ENCODE measurements at places on chromosomes 1 and 21. TPM values are rescaled to one million over a fixed set of nuclear protein-coding genes. Genes with fewer than 3 reads are reported as not detected.

DNA sequence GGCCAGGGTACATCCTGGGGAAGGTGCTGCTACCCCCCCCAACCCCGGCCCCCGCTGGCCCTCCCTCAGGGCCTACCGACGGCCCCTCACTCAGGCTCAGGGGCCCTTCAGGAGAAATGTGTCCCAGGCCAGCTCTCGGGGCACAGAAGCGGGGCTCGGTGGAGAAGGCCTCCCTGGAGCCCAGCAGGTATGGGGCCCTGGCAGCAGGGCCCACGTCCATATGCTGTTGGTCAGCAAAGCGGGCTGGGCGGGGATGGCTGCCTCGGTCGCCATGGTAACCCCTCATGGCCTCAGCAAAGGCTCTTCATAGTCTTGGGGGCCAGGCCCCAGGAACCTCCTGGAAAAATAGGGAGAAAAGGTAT is 24.4 kb downstream of the DLGAP3 start:
- no peaks in the 10 kb centered on the region for H3K36me3 ChIP-seq
- H3K27ac ChIP-seq = no peak overlapping the region
- no peaks in the 10 kb centered on the region for H3K4me1 ChIP-seq
- no peak for DNase-seq
- H3K27me3 ChIP-seq = peaks cover 38% of the 10 kb centered on the region

DNA sequence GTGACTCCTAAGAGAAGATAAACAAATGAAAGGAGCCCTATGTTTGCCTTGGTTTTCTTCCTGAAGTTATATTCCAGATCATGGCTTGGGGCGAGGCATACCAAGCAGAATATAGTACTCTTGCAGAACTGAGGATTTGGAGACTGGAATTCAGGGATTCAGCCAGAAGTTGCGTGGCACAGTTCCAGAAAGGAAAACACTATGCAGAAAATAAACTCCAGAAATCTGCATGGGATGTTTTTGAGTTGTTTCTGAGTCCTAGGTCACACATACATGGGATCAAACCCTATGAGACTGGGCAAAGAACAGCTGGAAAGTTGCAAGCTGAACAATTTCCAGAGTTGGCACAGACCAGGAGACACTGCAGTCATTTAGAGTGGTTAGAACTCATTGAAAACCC is 42.9 kb upstream of the IFFO2 start:
- H3K27me3 ChIP-seq = peaks cover 22% of the 10 kb centered on the region
- no peaks in the 10 kb centered on the region for H3K36me3 ChIP-seq
- H3K4me1 ChIP-seq = no peaks in the 10 kb centered on the region
- no peak overlapping the region for H3K4me3 ChIP-seq

GRCh38 chr1:1540090-1540817 is at the start of gene TMEM240:
Gene TMEM240, minus strand, starts transcription at chr1:1540624. Its CDS starts 278 bp downstream, at chr1:1540346.
- H3K4me1 ChIP-seq = no peaks in the 10 kb centered on the region
- H3K36me3 ChIP-seq = peaks cover 14% of the 10 kb centered on the region
- peak; percentile 59 for DNase-seq
- no peak within 1 kb of the TSS for H3K4me3 ChIP-seq
- no peak within 1 kb of the TSS for H3K27ac ChIP-seq

DNA sequence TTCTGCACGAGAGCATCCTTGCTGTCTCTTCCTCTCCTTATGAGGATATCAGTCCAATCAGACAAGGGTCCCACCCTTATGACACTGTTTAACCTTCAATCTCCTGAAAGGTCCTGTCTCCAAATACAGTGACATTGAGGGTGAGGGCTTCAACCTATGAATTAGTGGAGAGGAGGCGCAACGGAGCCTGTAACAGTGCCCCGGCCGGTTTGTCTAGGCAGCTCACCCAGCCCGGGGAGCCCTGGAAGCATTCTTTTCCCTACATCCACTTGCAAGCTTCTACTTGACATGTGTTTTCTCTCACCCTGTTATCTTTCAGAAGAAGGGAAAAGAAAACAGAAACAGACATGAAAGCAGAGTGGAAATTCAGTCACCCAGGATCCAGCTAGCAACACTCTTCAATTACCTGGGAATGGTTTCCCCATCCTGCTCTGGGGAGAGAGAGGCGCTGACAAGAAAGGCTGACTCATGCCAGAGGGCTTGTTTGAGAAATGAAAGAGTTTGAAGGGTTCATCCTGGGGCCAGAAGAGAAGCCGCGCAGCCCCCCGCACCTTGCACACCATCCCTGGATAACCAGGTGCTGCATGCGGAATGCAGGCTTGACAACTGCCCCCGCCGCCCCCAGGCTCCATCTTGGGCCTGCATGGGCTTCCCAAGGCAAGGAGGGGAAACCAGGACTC is 394.9 kb downstream of the NPHP4 start:
- DNase-seq = no peak
- peaks cover 39% of the 10 kb centered on the region for H3K27me3 ChIP-seq
- H3K36me3 ChIP-seq = no peaks in the 10 kb centered on the region
- no peak overlapping the region for H3K27ac ChIP-seq
- no peak overlapping the region for H3K4me3 ChIP-seq
- no peaks in the 10 kb centered on the region for H3K4me1 ChIP-seq

- H3K36me3 ChIP-seq = no peaks in the 10 kb centered on the region
- no peak overlapping the region for H3K4me3 ChIP-seq
- no peaks in the 10 kb centered on the region for H3K27me3 ChIP-seq
- no peaks in the 10 kb centered on the region for H3K4me1 ChIP-seq
- no peak overlapping the region for H3K27ac ChIP-seq
- no peak for DNase-seq
These were observed 40.7 kb downstream of the PLEKHA6 start for GRCh38 chr1:204319027-204319426.

DNA sequence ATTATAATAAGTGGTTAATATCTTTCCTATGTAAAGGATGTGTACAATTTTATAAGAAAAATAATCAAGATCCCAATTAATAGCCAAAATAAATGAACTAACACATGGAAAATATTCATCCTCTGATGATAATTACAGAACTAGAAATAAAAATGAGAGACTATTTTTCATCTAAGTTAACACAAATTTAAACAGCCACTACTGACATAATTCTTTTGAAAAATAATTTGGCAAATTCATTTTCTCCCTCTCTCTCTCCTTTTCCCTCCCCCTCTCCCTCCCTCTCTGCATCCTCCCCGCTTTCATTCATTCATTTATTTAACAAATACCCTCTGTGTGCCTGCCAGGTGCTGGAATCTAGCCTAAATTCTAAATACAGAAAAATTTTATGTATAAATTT is 10.3 kb upstream of the SFPQ start:
- H3K4me3 ChIP-seq = no peak overlapping the region
- H3K27me3 ChIP-seq = no peaks in the 10 kb centered on the region
- no peaks in the 10 kb centered on the region for H3K36me3 ChIP-seq
- DNase-seq = no peak
- no peak overlapping the region for H3K27ac ChIP-seq
- H3K4me1 ChIP-seq = no peaks in the 10 kb centered on the region

DNA sequence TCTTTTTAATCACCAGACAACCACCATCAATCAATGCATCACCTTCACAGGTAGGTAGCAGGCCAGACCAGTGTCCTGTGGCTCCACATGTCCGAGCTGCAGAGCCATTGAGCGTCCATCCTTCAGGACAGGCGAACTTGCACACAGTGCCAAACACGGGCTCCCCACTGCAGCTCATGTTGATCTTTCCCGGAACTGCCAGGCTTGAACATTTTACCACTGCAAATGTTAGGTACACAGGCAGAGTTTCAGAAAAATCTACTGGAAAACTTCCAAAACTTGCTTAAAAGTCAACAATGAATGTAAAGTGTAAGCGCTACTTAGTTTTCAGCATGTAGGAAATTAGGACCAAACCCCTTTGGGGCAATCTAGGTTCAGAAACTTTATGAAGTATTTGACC is 6.6 kb downstream of the SELE start:
- no peaks in the 10 kb centered on the region for H3K27me3 ChIP-seq
- H3K4me1 ChIP-seq = no peaks in the 10 kb centered on the region
- no peaks in the 10 kb centered on the region for H3K36me3 ChIP-seq
- no peak for DNase-seq
- no peak overlapping the region for H3K27ac ChIP-seq

- H3K27me3 ChIP-seq = no peaks in the 10 kb centered on the region
- no peaks in the 10 kb centered on the region for H3K4me1 ChIP-seq
- no peaks in the 10 kb centered on the region for H3K36me3 ChIP-seq
- no peak overlapping the region for H3K4me3 ChIP-seq
These were observed 1267.0 kb upstream of the NCAM2 start for GRCh38 chr21:19731251-19731650.

- peaks cover 36% of the 10 kb centered on the region for H3K4me1 ChIP-seq
- DNase-seq = no peak
- H3K36me3 ChIP-seq = no peaks in the 10 kb centered on the region
- no peak overlapping the region for H3K4me3 ChIP-seq
- H3K27me3 ChIP-seq = no peaks in the 10 kb centered on the region
- no peak overlapping the region for H3K27ac ChIP-seq
These were observed 32.8 kb upstream of the PTPRC start for GRCh38 chr1:198606020-198606438.

- H3K4me1 ChIP-seq = no peaks in the 10 kb centered on the region
- H3K27me3 ChIP-seq = peaks cover 29% of the 10 kb centered on the region
- no peak overlapping the region for H3K27ac ChIP-seq
- H3K36me3 ChIP-seq = no peaks in the 10 kb centered on the region
- no peak for DNase-seq
- no peak overlapping the region for H3K4me3 ChIP-seq
These were observed 157.0 kb upstream of the COA6 start for GRCh38 chr1:234216116-234216703.

ZYG11A gene
- 0.10 TPM for total RNA-seq

SPRR2G gene
- not detected for total RNA-seq

PRAMEF17 gene
- total RNA-seq = not detected

ANGPTL1 gene
- total RNA-seq = 0.09 TPM
